ENCODE measurements at places on chromosomes 11 and 22.

DNA sequence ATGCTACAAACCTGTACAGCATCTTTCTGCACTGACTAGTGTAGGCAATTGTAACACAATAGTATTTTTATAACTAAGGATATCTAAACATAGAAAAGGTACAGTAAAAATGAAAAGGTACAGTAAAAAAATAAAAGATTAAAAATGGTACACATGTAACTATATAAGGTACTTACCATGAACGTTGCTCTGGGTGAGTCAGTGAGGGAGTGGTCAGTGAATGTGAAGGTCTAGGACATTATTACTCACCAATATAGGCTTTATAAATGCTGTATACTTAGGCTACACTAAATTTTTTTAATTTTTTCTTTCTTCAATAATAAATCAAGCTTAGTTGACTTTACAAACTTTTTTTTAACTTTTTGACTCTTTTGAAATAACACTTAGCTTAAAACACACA, 59.9 kb downstream of the EIF3M start:
- DNase-seq = no peak

GRCh38 chr11:70763606-70764005, 365.3 kb downstream of the CTTN start:
- DNase-seq = no peak

- no peak for DNase-seq
These were observed 1.5 kb downstream of the PANX3 start for GRCh38 chr11:124612567-124613246.

GRCh38 chr11:8638300-8638699, 44.2 kb downstream of the TRIM66 start:
- DNase-seq = no peak

GRCh38 chr22:23090457-23090835, 20.1 kb downstream of the GNAZ start:
- DNase-seq = no peak

GRCh38 chr11:93542811-93543229, 371 bp downstream of the SMCO4 start:
- no peak for DNase-seq

All from mucosa of descending colon (tissue), 3 donors.